ENCODE measurements at places on chromosomes 6 and 20.

DNA sequence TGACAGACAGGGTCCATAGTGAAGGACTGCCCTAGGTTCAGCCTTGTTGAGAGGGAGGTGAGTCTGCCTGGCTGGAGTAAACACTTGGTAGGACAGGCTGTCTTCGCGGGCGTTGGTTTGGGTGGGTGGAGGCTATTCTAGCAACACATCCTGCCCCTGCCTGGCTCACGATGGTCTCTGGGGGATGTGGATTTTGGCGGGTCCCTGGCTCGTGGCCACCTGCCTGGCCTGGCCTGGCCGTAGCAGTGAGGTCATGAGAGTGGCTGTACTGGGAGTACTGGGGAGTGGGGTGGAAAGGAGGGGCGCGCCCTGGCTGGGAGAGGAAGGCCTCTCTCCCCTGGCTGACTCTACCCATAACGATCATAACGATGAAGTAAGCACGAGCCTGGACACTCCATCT lies 30.2 kb upstream of the MRPS18A start:
- DNase-seq, result no peak

DNA sequence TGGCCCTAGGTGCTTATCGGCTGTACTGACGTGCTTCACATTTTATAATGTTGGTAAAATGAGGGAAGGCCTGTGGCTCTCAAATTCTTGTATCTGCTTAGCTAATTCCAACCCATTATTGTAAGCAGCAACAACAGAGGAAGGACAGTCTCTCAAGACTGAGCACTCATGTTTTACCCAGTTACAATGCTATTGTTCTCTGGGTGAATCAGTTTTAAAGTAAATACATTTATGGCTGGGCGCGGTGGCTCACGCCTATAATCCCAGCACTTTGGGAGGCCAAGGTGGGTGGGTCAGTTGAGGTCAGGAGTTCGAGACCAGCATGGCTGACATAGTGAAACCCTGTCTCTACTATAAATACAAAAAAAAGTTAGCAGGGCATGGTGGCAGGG lies 194.6 kb downstream of the PRKN start:
- no peak for DNase-seq

GRCh38 chr6:118387921-118388701 lies 160.0 kb upstream of the PLN start:
- no peak for DNase-seq

DNA sequence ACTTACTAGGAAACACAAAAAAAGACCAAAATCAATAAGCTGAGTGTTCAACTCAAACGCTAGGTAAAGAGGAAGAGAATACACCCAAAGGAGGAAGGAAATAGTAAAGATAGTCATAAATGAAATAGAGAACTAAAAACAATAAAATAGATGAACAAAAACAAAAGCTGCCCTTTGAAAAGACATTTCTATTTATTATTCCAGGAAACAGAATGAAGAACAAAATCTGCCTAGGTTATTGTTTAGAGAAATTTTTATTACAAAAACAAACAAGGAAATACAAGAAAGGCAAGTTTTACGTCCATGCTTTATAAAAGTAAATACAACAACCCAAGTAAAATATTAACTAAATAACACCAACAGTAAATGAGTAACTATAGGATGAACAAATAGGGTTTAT lies 20.1 kb downstream of the HLA-DMB start:
- DNase-seq, result no peak

DNA sequence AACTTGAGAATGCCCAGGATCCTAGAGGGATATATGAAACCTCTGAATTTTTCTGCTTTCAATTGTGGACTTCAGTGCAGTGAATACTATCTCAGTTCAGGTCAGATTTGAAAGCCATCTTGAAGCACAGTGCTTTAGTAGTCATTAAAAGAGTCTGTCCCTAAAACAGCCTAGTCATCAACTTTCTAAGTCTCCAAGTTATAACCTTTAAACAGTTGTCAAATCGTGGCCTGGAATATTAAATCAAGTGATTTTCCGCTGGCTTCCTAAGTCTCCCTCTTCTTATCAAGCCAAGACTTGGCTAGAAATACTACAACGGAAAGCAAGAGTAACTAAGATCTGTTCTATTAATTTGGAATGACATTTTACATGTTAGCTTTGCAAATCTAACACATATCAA lies 45.8 kb downstream of the SCML4 start:
- no peak for DNase-seq

- no peak for DNase-seq
Observed at GRCh38 chr6:72580281-72580940, 41.5 kb upstream of the KCNQ5 start.

DNA sequence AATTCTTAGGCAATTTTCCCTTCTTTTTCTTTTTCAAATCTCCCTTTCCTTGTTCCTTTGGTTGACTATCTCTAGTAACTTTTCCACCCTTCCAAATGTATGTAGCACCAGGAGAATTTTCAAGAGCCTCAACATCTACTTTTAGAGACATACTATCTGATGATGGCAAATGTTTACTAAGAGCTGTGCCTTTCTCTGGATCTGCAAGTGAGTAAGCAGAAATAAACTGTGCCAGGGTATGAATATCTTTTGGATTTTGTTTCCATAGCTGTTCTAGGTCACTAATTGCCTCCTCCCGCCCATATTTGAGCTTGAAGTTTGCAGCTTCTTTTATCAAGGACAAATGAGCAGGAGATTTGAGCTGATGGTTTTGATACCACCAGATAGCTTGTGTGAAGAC lies 69.5 kb downstream of the GTF2H5 start:
- no peak for DNase-seq

DNA sequence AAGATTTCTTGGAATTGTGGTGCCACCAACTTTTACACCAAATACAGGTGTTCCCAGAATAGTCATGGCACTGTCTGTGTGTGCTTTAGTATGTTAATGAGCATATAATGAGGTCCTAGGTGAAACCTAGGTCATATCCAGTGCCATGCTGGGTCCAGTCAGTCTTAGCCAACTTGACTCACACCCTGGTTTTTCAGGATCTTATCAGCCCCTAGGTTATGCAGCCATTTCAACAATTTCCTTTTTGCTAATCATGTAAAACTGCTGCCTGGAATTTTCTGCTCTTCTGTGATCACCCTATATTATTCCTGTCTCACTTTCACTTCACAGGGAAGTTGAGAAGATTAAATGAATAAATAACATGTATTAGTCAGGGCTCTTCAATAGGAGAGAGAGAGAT lies 23.7 kb downstream of the SDHAF4 start:
- no peak for DNase-seq

DNA sequence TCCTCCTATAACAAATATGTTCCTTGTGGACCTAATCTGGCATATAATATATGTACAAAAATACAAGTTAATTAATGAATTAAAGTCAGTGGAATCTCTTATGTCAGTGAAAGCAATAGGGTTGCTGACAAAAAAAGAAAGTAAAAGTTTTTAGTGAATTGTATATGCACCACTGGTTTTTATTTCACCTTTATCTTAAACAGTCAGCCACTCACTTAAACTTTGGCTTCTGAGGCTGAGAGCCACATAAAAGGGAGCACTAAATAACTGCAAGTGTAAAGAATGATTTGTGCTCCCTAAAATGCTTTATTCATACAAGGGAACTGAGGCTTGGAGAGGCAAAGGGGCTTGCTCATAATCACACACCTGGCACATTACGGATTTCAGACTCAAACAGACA lies 9.9 kb upstream of the F13A1 start:
- DNase-seq, result no peak

GRCh38 chr6:158095671-158096070 lies 72.4 kb downstream of the SERAC1 start:
- DNase-seq, result no peak

- no peak for DNase-seq
Observed at GRCh38 chr6:41334482-41335040, 847 bp upstream of the NCR2 start.

DNA sequence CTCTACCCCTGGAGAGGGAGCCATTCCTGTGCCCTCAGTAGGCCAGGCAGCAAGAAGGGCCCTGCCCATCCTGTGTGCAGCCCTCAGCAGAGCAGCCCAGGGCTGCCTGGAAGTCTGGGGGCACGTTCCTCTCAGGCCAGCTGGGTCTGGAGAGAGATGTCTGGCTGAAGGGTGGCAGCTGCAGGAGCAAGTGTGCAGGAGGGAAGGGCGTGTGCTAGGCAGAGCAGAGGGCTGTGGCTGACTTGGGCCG lies 62.7 kb downstream of the NOL4L start:
- no peak for DNase-seq

GRCh38 chr20:62846166-62846890 lies 15.3 kb downstream of the TCFL5 start:
- no peak for DNase-seq

DNA sequence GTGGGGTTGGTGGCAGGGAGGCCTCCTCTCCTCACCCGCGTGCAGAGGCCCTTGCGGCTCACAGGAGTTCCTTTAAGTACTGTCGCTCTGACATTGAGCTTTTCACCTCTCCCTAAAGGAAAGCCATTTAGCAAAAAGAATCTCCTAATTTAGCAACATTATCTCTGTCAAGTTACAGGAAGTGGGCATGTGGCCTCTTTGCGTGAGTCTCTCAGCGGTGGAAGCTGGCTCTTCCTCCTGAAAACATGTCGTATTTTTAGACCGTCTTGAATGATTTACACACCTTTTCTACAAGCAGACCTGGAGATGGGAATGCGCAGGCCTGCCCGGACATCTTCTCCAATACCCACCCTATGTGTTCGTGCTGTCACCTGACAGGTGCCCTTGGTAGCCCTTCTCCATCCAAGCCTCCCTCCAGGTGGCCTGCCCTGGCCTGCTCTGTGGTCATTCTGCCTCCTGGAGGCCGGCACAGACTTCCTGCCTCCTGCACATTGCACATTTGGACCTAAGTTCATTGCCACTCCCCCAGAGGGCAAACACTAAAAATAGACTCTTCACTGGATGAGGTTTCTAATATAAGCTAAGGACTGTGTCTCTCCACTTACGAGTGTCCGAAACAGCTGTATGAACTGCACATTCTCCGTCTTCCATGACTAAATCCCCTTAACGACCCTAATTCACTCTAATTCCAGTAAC lies 18.5 kb upstream of the PHACTR3 start:
- no peak for DNase-seq

- no peak for DNase-seq
Observed at GRCh38 chr6:158422629-158423238, 110.5 kb downstream of the TULP4 start.

- DNase-seq, result no peak
Observed at GRCh38 chr6:46926481-46926880, 4.7 kb upstream of the ADGRF5 start.

- DNase-seq, result no peak
Observed at GRCh38 chr6:127402890-127403617, 56.1 kb downstream of the KIAA0408 start.

DNA sequence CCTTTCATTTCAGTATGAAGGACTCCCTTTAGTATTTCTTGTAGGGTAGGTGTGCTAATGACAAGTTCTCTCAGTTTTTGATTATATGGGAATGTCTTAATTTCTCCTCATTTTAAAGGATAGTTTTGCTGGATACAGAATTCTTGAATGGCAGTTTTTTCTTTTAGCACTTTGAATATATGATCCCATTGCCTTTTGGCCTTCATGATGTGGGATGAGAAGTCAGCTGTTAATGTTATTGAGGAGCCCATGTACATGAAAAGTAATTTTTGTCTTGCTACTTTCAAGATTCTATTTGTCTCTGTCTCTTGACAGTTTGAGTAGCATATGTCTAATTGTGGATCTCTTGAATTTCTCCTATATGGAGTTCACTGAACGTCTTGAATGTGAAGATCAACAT lies 30.9 kb downstream of the RSPH3 start:
- no peak for DNase-seq

DNA sequence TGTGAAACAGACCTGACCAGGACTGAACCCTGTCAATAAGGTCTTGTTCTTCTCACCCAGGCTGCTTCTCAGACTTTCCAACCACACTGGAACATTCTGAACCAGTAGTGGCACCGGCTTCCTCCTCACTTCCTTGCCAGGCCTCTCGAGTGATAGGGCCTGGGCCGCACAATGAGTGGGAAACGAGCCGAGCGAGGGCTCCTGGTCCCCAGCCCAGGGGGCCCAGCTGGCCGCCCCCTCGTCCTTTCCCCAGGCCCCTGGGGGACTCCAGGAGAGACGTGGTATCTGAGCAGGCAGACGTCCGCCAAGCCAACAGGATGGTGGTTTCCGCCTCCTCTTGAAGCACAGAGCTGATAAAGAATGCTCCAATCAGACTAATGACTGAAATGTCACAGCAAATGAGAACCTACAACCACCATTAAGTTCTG lies 117.9 kb downstream of the GMDS start:
- DNase-seq, result no peak
